ENCODE measurements at places on chromosomes 2 and 18. TPM values are rescaled to one million over a fixed set of nuclear protein-coding genes. Genes with fewer than 3 reads are reported as not detected.

RASGRP3 gene
- 4.8 TPM for polyA plus RNA-seq

GRCh38 chr2:236974752-236975151 is 110.9 kb upstream of the COPS8 start:
- no peak for DNase-seq

- DNase-seq: no peak
Measured at GRCh38 chr2:233803994-233804393, 25.9 kb downstream of the MROH2A start.

- peak; percentile 17 for DNase-seq
Measured at GRCh38 chr2:118848381-118849225, 1.2 kb upstream of the EN1 start.

GRCh38 chr18:69216321-69216720 is 184.4 kb upstream of the DOK6 start:
- DNase-seq: no peak

DNA sequence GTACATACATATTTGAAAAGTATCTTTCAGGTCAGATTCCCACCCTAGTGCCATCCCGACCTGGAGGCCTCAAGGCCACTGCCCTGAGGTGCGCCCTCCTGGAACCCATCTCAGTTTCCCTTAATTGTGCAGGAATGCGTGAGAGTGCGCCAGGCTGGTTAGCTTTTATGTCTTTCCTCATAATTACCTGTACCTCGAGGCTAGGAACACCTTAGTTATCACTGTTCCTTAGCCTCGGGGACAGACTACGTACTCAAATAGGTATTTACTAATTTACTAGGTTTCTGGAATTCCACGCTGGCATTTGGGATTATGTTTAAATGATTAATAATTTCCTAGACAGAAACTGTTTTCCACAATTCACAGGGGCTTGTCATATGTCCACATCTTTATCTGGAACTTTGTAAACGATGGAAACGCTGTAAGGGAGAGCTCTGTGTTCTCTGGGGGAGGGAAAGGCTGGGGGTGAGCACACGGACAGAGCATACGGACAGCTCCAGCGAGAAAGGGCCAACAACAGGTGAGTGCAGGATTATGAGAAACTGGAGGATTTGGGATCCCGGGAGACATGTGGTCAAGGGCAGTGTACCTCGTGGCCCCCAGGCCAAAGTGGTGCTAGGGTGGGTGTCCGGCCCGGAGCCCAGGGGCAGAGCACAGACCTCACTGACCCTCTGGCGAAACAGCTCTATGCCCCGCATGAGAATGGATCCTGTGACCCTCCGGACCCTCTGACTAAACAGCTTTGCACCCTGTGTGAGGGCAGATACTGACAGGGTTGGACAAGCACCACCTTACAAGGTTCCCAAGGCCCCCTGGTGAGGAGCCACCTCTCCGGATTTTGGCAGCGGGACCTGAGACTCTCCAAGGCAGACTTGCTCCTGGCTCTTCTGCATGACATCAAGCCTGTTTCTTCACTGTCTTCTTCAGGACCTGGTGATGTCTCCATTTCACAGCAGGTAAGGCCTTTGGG is 102.0 kb upstream of the PXDN start:
- no peak for DNase-seq

DNA sequence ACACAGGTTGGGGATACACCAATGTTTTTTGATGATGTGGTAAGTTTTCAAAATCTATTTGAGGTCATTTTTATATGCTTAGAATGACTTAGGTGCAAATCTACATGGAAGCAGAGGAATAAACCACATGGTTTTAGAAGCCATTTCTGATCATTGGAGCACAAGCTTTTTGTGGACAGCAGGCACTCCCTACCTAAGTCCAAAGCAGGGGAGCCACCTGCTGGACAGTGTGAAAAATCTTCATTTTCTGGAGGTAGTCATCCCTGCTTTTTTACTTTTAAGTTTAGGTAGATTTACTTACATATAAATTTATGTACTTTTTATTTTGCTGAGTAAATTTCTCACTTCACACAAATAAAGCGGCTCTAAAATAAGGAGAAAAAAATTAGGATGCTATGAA is 323.2 kb downstream of the PLCL1 start:
- peak; percentile 40 for DNase-seq

DNA sequence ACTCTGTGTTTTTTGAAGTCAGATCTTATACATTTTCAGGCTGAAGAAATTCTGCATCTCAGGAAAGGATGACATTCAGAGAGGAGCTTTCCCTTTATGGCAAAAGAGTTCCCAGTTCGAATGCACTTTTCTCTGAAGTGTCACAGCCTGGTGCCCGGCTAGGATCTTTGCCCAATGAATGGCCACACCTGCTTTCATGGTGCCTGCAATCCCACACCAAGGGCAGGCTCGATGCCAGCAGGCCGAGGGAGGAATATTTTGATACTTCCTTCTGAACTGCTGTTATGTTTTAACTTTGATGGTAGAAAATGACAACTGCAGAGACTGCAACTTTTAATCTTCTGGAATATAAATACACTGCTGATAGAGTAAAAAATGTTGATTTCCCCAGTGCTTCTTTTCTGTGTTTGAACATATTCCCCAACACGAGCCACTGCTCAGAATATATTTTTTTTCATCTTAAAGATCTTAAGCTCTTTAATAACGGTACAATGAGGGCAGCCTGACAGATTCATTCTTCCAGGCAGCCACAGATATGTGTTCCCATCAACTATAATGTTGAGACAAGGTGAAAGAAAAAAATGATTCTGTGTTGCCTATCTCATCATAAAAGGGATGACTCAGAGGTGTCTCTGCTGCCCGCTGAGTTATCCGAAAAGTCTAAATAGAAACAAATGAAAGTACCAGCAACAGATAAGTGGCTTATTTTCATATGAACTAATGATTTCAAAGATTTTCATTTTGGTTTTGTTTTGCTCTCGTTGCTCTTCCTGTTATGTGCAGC is 848.5 kb downstream of the DCDC2C start:
- no peak for DNase-seq

DNA sequence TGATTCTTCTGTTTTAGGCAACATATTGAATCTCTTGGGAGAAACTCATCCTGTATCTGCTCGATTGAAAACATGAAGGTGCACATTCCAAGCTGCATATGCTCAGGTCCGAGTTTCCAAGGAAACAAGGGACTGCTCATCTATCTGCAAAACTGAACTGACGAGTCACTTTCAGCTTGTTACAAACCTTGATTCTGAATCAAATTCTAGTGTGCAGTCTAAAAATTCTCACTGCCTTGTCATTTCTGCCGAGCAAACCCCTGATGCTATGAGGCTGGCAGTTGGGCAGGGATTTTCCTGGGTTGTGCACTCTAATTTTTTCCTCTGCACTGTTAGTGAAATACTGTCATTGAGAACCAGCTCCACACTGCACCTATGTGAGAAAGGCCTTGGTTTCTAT is 101.3 kb upstream of the ETAA1 start:
- DNase-seq: no peak
